Central memory CD8-positive, alpha-beta T cell (primary cell): ENCODE measurements at places on chromosomes 2 and 18.

DNA sequence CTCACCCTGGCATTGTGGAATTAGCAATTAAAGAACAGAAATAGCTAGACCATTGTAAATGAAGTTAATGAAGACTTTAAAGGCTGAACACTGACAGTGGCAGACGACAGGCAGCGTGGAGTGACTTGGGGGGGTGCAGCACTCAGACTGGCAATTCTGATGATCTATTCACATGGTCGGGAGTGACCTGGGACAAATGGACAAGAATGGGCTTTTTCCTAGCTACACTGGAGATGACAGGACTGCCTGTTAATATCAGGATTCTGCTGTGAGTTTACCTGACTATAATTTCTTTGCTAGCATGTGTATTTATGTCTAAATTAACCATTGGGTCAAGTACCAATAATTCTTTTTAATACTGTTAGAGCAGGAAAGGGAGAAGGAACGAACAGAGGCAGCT, 199.6 kb downstream of the FBXO15 start:
- H3K27me3 ChIP-seq = peaks cover 9% of the 10 kb centered on the region
- no peak overlapping the region for H3K4me3 ChIP-seq
- peaks cover 2% of the 10 kb centered on the region for H3K36me3 ChIP-seq
- H3K4me1 ChIP-seq = no peaks in the 10 kb centered on the region

- H3K27me3 ChIP-seq = no peaks in the 10 kb centered on the region
- no peak for DNase-seq
- no peaks in the 10 kb centered on the region for H3K4me1 ChIP-seq
- no peak overlapping the region for H3K27ac ChIP-seq
Measured at GRCh38 chr18:55228191-55228590, 268.9 kb upstream of the CCDC68 start.

DNA sequence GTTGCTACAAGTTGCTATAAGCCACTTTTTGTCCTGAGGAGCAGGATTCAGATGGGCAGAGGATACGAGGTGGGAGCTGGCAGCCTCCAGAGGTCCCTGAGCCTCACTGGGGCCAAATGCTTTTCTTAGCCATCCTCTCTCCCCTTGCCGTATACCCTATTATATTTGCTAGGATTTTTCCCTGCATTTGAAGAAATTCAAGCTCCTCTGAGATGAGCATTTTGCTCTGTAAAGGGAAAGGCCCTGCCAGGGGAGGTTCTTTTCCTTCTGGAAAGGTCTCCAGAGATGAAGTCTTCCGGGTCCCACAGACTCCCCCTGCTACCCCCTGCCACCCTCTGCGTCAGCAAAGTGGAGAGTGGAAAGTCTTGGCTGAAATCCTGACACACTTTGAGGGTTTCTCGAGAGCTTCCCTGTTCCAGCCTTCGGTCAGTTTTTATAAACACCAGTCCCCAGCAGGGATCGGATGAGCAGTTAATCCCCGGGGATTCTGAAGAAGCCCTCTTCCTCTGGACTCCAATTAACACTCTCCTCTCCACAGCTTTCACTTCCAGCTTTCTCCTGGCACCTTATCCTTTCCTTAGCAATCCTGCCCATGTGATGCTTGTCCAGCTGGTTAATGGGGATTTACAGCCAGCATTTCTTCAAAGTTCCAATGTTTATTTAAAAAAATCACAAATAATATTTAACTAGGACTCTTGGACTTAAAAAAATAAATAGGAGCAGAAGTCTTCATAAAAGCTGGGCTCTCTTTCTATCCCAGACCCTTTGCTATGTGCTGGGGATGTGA, 13.1 kb downstream of the CYRIA start:
- H3K4me3 ChIP-seq = no peak overlapping the region
- no peaks in the 10 kb centered on the region for H3K27me3 ChIP-seq
- peaks cover 2% of the 10 kb centered on the region for H3K36me3 ChIP-seq
- DNase-seq = no peak
- H3K4me1 ChIP-seq = peaks cover 45% of the 10 kb centered on the region

DNA sequence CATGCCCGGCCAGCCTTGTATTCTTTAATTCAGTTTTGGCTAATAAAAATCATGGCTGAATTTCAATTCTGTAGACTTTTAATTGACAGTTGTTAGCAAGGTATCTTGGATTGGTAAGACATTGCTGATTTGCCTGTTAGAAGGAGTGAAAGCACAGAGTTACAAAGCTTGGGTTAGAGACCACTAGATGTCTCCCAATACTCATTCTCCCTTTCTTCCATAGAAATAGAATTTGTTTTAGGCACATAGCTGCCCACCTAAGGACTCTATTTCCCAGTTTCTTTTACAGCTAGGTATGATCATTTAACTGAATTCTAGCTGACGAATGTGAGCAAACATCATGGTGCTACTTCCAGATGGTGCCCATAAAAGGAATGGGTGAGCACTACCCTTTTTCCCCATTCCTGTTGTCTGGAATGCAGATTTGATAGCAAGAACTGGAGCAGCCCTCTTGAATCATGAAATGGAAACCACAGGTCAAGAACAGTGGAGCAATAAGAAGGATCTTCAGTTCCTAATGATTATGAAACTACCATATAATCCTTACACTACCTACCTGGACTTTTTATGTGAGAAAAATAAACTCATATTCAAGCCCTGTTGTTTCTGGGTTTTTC, 17.5 kb downstream of the PECR start:
- no peak for DNase-seq
- H3K4me1 ChIP-seq = peaks cover 6% of the 10 kb centered on the region
- no peaks in the 10 kb centered on the region for H3K27me3 ChIP-seq
- no peak overlapping the region for H3K27ac ChIP-seq
- peaks cover 22% of the 10 kb centered on the region for H3K36me3 ChIP-seq
- H3K4me3 ChIP-seq = no peak overlapping the region

- DNase-seq = no peak
- H3K27ac ChIP-seq = no peak overlapping the region
- peak overlapping the region; percentile 24 for H3K4me3 ChIP-seq
- no peaks in the 10 kb centered on the region for H3K36me3 ChIP-seq
Measured at GRCh38 chr2:180662941-180663471, 317.4 kb upstream of the UBE2E3 start.

DNA sequence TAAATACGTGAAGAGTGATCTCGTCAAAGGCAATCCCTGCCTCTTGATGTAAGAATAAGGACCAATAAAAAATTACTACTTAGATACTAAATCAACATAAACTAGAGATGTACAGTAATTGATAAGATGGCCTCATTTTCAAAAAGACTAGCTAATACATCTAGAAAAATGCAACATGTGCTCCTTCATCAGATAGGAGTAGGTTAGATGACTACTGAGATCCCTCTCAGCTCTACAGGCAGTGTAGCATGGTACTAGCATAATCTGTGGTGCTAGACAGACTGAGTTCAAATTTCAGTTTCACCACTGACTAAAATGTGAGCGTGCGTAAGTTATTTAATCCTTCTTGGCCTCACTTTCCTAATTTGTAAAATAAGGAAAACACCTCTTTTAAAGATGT, 82.6 kb upstream of the FRZB start:
- H3K4me3 ChIP-seq = no peak overlapping the region
- H3K4me1 ChIP-seq = no peaks in the 10 kb centered on the region
- DNase-seq = no peak
- no peaks in the 10 kb centered on the region for H3K27me3 ChIP-seq

GRCh38 chr2:53018825-53019425, 748.7 kb upstream of the CHAC2 start:
- H3K27ac ChIP-seq = no peak overlapping the region
- no peak for DNase-seq
- no peaks in the 10 kb centered on the region for H3K4me1 ChIP-seq
- H3K27me3 ChIP-seq = no peaks in the 10 kb centered on the region
- H3K36me3 ChIP-seq = peaks cover 1% of the 10 kb centered on the region
- H3K4me3 ChIP-seq = no peak overlapping the region

DNA sequence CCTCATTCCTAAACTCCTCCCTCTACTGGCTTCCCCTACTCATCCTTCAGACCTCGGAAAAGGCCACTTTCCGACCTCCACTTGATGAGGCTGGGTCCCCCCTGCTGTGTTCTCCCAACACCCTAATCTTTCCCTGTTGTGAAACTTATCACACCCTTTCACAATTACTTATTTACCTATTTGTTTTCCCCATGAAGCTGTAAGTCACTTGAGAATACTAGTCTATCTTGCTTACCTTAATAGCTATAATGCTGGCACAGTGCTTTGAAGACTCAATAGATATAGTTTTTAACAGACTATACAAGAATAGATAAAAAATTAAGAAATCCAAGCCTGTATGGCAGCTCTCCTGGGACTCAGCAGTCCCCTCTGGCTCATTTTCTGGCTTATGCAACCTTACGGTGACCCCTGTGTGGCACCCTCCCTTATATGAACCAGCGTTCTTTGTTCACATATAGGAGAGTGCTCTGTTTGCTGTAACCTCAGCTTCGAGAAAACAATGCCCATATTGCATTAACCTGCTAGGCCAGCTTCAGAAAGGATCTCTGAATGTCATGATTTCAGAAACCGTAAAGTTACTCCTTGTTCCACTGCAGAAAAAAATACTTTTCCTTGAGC, 220.4 kb upstream of the PKDCC start:
- no peak for DNase-seq
- no peak overlapping the region for H3K4me3 ChIP-seq
- no peaks in the 10 kb centered on the region for H3K36me3 ChIP-seq
- no peak overlapping the region for H3K27ac ChIP-seq
- H3K27me3 ChIP-seq = peaks cover 46% of the 10 kb centered on the region
- H3K4me1 ChIP-seq = no peaks in the 10 kb centered on the region

DNA sequence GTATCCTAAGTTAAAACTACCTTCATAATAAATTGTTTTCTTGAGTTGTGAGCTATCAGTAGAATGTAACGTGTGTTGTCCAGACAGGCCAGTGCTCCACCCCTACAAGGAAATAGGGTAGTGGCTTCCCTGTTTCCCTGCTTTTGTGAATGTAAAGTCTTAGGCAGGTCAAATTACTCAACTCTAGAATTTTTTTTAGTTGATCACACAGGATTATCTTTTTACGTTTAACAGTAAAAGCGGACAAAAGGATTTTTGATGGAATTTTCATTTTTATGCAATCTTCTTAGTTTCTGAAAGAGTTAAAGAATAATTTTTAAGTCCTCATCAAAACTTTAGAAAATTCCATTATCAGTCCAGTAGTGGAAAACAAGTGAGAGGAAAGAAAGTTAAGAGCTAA, 38.2 kb downstream of the GPD2 start:
- no peak overlapping the region for H3K4me3 ChIP-seq
- peaks cover 41% of the 10 kb centered on the region for H3K4me1 ChIP-seq
- H3K27ac ChIP-seq = no peak overlapping the region
- peaks cover 2% of the 10 kb centered on the region for H3K36me3 ChIP-seq

GRCh38 chr2:27701676-27702075, 38.0 kb downstream of the SLC4A1AP start:
- peaks cover 5% of the 10 kb centered on the region for H3K36me3 ChIP-seq
- H3K4me3 ChIP-seq = no peak overlapping the region
- no peak overlapping the region for H3K27ac ChIP-seq

GRCh38 chr2:128692895-128693742, 374.5 kb upstream of the HS6ST1 start:
- DNase-seq = no peak
- peaks cover 57% of the 10 kb centered on the region for H3K27me3 ChIP-seq
- no peaks in the 10 kb centered on the region for H3K36me3 ChIP-seq
- no peaks in the 10 kb centered on the region for H3K4me1 ChIP-seq
- H3K4me3 ChIP-seq = no peak overlapping the region
- H3K27ac ChIP-seq = no peak overlapping the region

GRCh38 chr2:3665886-3666612, 8.0 kb downstream of the ALLC start:
- H3K36me3 ChIP-seq = no peaks in the 10 kb centered on the region
- no peaks in the 10 kb centered on the region for H3K4me1 ChIP-seq
- no peak overlapping the region for H3K27ac ChIP-seq
- H3K4me3 ChIP-seq = no peak overlapping the region
- H3K27me3 ChIP-seq = peaks cover 11% of the 10 kb centered on the region
- no peak for DNase-seq

DNA sequence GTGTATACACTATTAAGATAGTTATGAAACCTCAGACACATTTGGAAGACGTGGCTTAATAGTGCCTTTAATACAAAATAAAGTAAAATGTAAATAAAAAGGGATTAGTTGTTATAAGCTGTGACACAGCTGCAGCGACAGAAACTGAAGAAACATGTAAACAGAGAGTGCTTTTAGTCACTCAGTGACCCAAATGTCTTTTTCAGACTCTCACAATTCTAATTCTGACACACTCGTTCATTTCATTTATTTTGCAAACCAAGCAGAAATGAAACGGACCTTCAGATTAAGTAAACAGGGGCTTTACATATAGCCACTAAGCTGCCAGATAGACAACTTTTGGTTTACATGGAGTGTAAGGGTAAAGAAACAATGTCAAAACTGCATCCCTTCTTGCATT, 181.0 kb upstream of the ETAA1 start:
- no peaks in the 10 kb centered on the region for H3K4me1 ChIP-seq
- H3K27me3 ChIP-seq = no peaks in the 10 kb centered on the region
- DNase-seq = no peak
- H3K4me3 ChIP-seq = no peak overlapping the region
- no peak overlapping the region for H3K27ac ChIP-seq

DNA sequence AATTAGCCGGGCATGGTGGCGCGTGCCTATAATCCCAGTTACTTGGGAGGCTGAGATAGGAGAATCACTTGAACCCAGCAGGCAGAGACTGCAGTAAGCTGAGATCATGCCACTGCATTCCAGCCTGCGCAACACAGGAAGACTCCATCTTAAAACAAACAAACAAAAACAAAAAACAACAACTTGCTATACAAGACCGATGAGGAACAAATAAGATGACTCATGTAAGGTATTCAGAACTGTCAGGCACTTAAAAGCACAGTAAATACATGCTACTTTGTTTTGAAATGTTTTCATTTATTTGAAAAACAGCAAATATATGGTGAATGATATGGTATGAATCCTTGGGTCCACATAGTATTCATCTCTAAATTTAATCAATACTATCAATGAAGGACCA, 66.7 kb downstream of the TRIP12 start:
- no peak for DNase-seq
- peaks cover 31% of the 10 kb centered on the region for H3K36me3 ChIP-seq
- no peak overlapping the region for H3K4me3 ChIP-seq
- H3K27ac ChIP-seq = peak overlapping the region; percentile 88
- H3K27me3 ChIP-seq = no peaks in the 10 kb centered on the region
- H3K4me1 ChIP-seq = peaks cover 34% of the 10 kb centered on the region

DNA sequence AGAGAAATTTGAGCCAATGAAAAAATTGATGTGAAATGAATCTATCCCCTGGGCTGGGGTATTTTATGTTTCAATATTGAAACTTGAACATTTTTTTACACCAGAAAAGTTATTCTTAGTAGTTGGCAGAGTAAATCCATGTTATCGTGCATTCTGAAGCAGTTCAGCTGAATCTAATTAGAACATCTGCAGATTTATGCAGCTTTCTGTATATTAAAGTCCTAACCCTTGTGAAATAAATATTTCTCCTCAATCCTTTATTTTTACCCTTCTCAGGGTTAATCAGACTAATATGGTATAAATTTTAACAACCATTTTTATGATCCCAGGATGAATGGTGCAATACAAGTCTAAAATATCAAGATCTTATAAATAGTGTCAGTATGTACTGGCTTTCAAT, 69.5 kb downstream of the CDH20 start:
- H3K36me3 ChIP-seq = no peaks in the 10 kb centered on the region
- DNase-seq = no peak
- H3K27me3 ChIP-seq = no peaks in the 10 kb centered on the region
- H3K27ac ChIP-seq = no peak overlapping the region
- no peak overlapping the region for H3K4me3 ChIP-seq
- H3K4me1 ChIP-seq = no peaks in the 10 kb centered on the region

- no peak for DNase-seq
- H3K27ac ChIP-seq = no peak overlapping the region
- H3K4me1 ChIP-seq = no peaks in the 10 kb centered on the region
- no peak overlapping the region for H3K4me3 ChIP-seq
Measured at GRCh38 chr2:56084111-56084901, 99.5 kb upstream of the CCDC85A start.
